GM03348 (cell line): ENCODE measurements at places on chromosomes 12 and 14.

- no peak for DNase-seq
These were observed 48.8 kb upstream of the HSPB8 start for GRCh38 chr12:119129827-119130434.

DNA sequence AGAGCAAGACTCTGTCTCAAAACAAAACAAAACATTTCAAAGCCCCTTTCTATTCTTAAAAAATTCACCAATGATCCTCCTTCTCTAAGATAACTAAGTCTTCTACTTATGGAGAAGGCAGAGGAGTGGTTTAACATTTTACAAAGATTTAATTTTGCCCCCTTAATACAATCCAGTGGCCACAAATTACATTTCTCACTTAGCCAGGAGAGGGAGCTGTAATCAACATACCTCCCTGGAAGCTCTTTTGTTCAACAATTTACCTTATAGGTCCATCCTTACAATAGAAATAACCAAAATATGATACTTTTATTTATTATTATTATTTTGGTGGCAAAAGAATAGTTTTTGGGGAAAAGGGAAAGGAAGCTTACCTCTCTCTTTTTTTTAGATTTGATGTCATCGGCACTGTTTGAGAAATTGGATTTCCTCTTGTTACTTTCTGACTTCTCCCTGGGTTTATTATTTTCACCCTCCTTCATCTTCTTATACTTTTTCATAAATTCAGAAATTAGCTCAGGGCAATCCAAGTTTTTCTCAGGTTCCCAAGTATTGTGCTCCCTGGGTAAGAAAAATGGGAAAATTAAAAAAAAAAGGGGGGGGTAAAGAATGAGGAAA is 28.1 kb downstream of the CBX5 start:
- peak; percentile 76 for DNase-seq

DNA sequence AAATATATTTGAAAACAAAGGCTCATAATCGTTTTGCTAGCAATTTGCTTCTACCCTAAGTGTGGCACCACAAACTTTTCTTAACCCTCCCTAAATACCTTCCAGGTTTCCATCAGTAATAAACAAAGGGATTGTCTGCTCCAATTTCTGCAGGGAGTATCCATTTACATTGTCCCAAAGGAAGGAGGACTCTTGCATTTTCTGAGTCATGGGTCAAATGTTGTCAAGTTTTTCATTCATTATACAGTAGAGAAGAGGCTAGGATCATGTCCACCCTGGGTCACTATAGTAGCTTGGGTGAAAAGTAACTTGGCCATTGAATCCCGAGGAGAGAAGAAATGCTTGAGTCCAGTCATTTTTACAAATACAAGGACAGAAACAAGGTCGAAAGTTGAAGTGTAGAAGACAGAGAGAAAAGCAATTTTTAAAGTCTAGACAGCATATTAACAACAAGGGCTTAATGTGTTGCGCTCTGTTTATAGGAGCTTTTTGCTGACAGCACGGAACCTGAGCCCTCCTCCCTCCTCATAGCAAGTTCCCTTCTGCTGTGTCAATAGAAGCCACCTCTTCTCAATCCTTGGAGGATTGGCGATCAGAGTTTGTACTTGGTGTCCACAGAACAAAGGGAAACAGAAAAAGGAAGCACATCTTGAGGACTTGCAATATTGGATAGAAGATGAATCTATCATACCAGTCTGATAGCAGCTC is 53.1 kb downstream of the TMEM30B start:
- DNase-seq, result no peak

DNA sequence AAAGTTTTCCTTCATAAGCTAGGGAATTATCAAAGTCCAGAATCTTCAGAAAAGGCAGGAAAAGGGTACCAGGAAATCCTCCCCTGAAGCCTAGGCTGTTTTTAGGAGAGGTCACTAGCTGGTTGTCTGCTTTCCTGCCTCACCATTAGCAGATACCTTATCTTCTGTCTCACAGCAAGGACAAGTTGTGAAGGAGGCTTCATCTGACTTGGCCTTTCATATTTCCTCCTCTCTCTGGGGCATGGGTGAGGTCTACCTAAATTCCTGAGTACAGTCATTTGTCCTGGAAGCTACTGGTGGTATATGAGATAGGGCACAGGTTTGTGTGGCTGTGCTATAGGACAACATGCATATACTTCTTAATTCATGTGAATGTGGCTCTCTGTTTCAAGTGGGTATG is 2.3 kb downstream of the FOXJ2 start:
- DNase-seq, result no peak

DNA sequence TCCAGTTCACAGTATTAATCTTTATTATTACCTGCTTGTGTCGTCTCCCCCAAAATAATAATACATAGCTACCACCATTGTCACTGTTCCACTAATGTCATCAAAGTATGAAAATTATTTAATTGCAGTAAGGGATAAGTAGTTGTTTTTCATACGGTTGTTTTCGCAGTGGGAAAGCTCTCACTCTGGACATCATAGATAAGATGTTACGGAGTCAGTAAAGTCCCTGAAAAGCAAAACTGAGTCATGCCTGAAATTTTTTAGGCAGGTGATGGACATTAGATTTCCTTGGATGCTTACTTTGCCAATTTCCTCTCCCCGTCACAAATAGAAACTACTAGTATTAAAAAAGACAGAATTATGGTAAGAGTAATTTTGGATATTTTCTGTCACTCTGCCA is 13.2 kb downstream of the PNP start:
- no peak for DNase-seq

GRCh38 chr14:26855077-26855753 is 257.4 kb upstream of the NOVA1 start:
- DNase-seq, result peak; percentile 51

- no peak for DNase-seq
These were observed 14.0 kb downstream of the PLBD2 start for GRCh38 chr12:113372371-113372770.

DNA sequence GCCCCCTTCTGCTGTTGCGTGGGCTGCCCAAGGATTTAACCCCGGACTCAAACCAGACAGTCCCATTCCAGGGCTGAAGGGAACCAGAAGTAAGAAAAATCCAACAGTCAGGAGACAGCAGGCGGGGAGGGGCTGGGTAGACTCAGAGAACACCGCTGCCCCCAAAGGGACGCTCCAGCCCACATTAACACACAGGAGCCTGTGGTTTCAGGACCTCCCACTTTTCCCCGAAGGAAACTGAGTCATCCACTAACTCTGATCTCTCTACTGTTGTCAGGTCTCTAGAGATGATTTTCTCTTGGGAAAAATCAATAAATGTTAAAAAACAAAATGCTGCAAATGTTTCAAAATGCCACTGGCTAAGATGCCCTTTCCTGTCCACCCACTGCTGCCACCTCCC is 41.6 kb downstream of the FBXO21 start:
- DNase-seq, result no peak

DNA sequence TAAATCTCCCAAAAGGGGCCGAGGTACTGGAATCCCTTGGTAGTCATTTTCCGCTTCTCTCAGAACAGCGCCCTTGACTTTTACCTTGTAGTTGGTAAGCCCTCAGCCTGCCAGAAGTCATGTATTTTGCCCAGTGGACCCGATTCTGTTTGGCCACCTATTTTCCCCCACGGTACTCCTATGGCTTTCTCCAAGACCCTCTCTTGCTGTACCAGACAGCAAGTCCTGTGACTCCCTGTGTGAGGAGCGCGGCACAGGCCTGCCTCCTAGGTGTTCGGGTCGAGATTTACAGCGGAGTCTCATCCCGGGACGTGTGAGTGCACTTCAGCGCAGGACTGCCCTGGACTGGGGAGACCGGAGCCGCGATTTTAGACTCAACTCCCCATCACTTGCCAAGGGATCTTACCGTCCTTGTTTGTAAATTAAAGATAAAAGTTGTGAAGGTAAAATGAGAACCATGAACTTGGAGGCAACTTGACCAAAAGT is 1.1 kb upstream of the MBD6 start:
- DNase-seq, result no peak

- no peak for DNase-seq
These were observed 86.6 kb upstream of the OTX2 start for GRCh38 chr14:56896922-56897321.

GRCh38 chr14:101481557-101481956 is 79.7 kb upstream of the DIO3 start:
- no peak for DNase-seq

GRCh38 chr14:76575108-76575507 is 186.2 kb upstream of the VASH1 start:
- DNase-seq, result no peak

- no peak for DNase-seq
These were observed 54.4 kb upstream of the RFLNA start for GRCh38 chr12:124240493-124240892.

GRCh38 chr14:22657861-22658260 is 13.7 kb upstream of the OR6J1 start:
- peak; percentile 55 for DNase-seq
